CD4-positive, alpha-beta T cell (primary cell): ENCODE measurements at places on chromosomes 7 and 10.

DNA sequence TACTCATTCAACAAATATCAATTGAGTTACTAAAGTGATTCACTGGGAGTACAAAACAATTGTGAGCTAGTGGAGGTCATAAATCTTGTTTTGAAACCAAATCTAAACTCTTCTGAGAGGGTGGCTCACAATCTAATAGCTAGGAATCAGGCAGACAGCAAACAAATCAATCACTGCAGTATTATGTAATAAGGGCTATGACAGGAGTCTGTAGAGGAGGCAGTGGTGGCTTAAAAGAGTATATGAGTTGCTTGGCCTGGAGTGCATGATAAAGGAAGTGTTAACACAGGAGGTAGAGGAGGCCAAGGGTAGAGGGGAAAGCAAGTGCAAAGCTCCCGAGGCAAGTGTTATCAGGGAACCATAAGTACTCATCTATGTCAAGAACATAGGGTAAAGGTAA is 16.5 kb downstream of the MYPN start:
- DNase-seq = no peak

- DNase-seq = no peak
Measured at GRCh38 chr10:74760086-74760979, 66.1 kb upstream of the KAT6B start.

GRCh38 chr10:71036297-71036966 is 148.1 kb upstream of the PCBD1 start:
- DNase-seq = no peak

- no peak for DNase-seq
Measured at GRCh38 chr10:82925547-82925946, 1050.6 kb downstream of the NRG3 start.

DNA sequence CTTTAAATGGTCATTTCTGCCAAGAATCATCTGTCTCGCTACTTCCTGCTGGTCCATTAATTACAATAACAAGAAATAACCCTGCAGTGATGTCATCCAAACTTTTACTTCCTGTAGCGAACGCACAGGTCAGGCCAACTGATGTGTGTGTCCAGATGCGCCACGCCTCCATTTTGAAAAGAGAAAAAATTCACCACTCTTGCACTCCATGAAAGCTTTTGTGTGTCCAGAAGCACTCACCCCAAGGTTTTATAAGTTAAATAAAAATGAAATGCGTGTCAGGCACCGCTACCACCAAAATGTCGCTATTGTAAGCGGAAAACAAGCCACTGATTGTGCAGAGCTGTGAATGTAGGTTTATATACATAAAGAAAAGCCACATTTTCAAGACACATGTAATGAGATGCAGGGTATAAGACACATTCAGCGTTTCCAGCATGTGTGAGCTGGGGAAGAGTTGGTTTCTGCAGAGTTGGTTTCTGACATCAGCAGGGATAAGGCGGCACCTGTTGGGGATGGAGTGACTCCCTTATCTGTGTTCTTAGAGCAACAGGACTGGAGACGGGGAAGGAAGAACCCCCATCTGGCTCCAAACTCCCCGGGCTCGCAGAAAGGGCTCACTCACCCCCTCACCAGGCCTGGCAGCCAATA is 83.3 kb downstream of the CTBP2 start:
- DNase-seq = no peak

GRCh38 chr7:113085781-113086390 is 741 bp downstream of the GPR85 start:
- no peak for DNase-seq

DNA sequence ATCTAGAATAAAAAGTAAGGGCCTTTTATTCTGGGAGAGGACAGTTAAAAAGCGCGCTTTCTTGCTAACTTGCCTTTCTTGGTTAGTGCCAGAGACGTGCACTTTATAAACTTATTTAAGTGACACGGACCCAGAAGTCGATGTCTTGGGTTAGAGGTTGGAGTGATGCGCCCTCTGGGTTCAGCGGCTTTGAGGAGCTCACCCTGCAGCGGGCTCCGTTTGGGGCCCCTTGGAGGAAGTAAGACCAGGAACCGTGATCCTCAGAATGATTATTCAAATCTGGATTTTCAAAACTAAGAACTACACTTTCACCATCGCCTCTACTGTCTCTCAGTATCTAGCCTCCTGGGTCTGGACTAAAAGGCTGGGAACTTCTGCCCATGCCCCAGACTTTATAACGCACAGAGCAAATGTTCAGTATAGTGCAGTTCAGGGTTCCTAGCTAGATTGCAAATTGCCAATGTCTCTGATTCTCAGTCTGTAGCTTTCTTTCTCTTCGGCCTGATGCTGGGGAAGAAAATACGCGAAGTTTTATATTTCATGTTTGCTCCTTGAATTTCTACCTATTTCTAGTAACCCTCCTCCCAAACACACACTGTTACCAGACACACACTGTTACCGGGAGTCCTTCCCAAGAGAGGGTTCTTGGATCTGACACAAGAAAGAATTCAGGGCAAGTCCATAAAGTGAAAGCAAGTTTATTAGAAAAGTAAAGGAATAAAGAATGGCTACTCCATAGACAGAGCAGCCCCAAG is 18.6 kb upstream of the SMO start:
- DNase-seq = no peak
